ENCODE measurements at places on chromosomes 2 and 18.

DNA sequence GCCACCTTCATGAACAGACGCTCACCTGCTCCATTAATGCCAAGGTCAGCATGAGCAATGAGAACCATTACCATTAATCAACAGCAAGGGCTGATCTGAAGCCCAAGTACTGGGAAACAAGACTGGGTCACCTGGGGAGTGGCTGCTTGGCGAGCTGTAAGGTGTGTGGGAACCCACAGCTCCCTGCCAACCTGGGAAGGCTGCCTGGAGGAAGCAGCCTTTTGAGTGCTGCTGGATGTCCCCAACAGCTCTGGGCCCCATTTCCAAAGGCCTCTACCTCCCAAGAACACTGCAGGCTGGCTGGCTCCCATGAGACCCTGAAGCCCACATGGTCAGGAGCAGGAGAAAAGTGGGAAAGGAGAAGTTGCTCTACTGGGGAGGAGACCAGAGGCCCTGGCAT lies 62.1 kb downstream of the CYP26B1 start:
- no peak for DNase-seq

GRCh38 chr2:147348931-147349555 lies 495.8 kb upstream of the ACVR2A start:
- DNase-seq, result no peak

DNA sequence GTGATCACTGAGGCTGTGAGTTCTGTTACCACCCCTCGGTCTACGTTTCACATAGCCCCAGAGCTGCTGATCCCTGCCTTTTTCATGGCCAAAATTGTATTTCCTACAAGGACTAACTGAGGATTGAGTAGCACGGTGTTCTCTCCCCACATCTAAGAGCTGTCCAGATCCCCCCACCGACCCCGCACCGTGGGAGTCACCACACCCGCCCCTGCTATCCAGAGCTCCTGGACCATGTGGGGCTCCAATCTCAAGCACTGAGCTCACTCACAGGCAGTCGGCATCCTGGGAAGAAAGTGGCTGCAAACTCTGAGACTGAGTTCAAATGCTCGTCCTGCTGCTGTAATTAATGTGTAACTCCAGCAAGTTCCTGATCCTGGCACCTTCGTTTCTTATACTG lies 9.7 kb downstream of the SIX2 start:
- DNase-seq, result no peak

DNA sequence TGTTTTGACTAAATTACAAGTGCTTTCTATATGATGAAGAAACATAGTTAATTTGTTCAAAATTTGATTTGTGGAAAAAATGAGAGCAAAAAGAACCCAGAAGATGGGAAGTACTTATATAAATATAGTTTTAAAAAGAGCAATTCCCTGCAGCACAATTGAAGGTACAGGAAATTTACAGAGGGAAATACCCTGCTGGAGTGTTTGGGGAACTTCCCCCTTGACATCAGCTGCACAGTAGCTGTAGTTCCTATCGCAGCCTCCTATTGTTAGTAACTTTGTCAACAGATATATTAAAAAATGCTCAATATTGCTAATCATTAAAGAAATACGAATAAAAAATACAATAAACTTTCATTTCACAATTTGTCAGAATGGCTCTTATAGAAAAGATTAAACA lies 1118.8 kb upstream of the ZEB2 start:
- no peak for DNase-seq

DNA sequence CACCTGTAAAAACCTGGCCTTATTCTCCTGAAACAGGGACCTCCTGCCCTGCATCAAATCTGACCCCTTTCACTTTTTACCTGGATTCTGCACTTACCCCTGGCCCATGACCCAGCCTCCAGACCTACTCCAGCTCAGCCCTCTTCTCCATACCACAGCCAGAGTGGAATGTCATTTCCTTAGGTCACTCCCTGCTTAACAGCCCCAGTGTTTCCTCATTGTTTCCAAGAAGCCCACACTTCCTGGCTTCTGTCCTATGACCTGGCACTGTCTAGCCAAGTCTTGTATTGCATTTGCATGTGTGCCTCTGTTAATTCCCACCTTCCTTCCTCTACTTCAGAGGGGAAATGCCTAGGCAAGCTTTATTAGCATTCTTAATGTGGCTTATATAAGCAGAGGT lies 51.4 kb upstream of the TRIB2 start:
- DNase-seq, result no peak

GRCh38 chr2:54758951-54759350 lies 35.5 kb downstream of the EML6 start:
- no peak for DNase-seq

- no peak for DNase-seq
Measured at GRCh38 chr2:99181624-99182000, 628 bp downstream of the MRPL30 start.

DNA sequence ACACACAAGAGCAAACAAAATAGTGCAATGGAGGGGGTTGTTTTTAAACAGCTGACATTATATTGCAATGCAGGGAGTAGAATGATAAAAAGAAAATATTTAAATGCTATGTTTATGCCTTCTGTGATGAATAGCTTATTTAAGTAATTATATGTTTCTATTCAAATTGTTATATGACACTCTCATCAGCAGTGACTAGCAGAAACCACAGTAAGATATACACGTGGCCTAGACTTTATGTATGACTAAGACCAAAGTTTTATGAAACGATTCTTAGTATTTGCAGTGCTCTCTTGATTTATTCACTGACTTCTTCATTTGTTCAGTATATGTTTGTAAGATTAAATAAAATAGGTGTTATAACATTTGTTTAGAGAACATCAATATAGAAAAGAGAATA lies 26.1 kb upstream of the C1D start:
- no peak for DNase-seq

- peak; percentile 95 for DNase-seq
Measured at GRCh38 chr2:43086451-43087221, 139.8 kb downstream of the ZFP36L2 start.

DNA sequence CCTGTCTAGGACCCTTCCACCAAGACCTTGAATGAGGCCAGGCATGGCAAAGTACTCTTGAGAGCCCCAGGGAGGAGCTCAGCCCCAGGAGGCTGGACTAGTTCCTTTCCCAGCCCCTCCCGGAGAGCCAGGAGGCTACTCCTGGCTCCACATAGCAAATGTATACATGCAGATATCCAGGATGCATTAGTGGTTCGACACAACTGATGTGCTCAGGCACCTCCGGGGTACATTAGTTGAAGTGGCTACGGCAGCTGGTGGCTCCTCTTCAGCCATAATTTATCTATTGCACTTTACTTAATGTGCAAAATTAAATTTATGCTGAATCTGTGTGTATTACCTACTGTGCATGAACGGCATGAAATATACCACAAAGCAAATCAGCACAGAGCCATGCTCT lies 182.8 kb upstream of the MEIS1 start:
- DNase-seq, result no peak

GRCh38 chr2:215548714-215549113 lies 112.8 kb upstream of the FN1 start:
- no peak for DNase-seq

DNA sequence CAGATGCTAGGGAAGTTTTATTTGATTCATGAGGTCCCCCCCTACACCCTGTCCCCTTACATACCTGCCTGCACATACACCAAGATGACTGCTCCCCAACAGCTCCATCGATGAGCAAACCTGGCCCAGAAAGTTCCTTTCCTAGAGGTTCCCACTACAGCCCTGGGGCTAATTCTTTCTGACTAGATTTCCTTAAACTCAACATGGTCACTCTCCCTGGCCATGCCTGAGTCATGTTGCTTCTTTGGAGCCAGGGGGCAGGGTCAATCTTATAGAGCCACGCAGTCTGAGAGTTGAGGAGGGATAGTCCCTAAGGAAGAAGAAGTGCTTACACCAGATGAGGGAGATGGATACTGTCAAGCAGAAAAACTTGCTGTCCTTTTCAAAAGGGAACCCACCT lies 67.7 kb upstream of the GLI2 start:
- no peak for DNase-seq

DNA sequence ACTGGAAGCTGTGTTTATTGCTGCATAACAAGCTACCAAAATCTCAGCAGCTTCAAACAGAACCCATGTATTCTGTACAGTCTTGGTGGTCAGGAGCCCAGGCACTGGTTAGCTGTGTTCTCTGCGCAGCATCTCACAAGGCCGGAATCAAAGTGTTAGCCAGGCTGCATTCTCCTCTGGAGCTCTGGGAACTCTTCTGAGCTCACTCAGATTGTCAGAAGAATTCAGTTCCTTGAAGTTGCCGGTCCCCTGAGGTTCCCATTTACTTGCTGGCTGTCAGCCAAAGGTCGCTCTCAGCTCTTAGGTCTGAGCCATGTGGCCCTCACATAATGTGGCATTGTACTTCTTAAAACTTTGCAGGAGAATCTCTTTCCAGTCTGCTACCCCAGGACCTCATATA lies 123.6 kb upstream of the SMIM21 start:
- DNase-seq, result no peak

DNA sequence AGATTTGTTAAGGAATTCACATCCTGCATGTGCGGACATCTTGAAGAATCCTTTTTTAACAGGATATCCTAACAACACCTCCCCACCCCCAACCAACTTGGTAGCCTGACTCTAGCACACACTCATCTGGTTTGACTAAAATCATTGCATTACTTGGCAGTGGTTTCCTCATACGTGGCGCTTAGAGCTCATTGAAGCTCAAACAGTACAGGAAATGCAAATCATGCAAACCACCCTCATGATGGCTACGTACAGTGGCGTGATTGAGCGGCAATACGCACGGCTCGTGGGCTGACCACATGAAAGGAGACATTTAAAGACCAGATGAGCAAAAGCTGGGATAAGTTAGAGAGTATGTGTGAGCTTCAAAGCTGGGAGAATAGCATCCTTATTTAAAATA lies 336.2 kb downstream of the ZEB2 start:
- no peak for DNase-seq

Measured in epithelial cell of prostate (primary cell).